ENCODE measurements at places on chromosomes 5 and 9.

- no peak for DNase-seq
These were observed 63.1 kb downstream of the TRPM6 start for GRCh38 chr9:74824654-74825053.

GRCh38 chr5:169126481-169127021 lies 174.4 kb downstream of the SLIT3 start:
- DNase-seq = no peak

DNA sequence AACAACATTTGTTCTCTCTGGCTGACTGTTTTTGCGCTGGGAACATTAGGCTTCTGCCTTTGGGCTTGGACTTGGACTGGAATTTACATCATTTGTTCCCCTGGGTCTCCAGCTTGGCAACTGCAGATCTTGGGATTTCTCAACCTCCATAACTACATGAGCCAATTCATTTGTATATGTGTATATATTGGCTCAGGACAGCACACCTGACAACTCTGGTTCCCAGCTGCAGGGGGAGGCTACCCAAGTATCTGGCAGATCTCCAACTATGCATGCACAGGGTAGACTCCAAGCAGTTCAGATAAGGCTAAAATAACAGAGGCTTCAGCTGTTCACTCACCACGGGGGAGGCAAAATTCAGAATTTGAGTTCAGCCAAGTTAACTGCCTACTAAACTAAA lies 31.6 kb upstream of the F2RL1 start:
- DNase-seq = no peak

DNA sequence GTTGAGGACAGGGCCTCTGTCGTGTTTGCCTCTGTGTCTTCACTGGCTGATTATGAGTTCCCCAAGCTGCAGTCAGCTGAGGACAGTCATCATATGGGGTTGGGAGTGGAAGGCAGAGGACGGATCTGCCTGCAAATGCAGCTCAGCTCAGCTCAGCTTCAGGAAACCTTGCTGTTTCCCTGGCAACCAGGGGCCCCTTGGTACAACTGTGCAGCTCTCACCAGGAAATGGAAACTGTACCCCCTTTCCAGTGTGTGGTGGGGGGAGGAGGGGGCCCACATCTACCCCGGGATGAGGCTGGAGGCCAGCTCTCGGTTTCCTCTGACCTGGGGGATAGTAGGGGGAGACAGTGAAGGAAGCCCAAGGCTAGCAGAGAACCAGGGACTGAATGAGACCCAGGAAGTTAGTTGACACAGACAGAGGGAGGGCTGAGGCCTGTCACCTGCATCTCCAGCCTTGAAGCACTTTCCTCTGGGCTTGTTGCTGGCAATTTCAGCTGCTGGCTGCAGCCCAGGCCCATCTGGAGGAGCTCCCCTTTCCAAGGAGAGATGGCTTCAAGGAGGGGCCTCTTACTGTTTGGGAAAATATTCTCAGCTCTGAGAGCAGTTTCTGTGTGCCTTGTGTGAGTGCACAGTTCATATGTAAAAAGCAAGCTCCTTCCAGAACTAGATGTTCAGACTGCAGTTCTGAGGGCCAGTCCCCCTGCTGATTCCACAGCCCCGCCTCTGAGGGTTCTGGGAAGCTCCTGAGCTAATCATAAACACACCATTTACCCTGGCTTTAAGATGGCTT lies 6.9 kb downstream of the ANXA6 start:
- peak; percentile 90 for DNase-seq

GRCh38 chr5:93583768-93584595 lies 960 bp downstream of the NR2F1 start:
- DNase-seq = peak; percentile 52

- no peak for DNase-seq
These were observed 197.2 kb downstream of the SEMA6A start for GRCh38 chr5:116377276-116378006.

DNA sequence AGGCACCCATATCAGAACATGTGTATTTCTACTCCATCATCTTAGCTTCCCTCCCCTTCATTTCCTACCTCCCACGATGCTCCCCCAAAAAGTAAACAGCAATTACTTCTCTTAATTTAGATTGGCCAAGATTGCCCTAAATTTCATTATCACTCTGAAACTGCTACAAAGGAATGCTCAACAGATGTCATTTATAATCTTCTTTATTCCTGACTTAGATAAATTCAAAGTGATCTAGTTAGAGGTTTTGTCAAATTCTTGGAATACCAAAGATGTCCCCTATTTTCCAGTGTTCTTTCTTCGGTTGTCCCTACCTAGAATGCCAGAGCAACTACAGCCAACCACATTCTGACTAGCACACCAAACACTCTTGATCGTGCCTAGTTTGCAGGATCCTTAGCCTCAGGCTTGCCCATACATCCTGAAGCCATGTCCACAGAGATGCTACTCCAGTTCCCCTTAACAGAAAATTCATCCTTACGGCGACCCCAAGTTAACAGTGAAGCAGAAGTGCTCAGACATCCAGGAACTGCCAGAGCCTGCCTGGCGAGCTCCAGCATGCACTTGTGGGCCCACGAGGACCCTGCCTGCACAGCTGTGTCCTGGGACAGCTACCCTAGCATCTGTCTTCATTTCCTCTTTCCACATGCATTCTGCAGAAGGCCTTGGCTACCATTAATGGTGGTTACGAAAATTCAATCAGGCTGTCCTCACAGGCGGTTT lies 31.6 kb downstream of the DAP start:
- no peak for DNase-seq

- DNase-seq = no peak
These were observed 2.9 kb downstream of the ANKDD1B start for GRCh38 chr5:75614176-75614575.

GRCh38 chr5:147167529-147167928 lies 67.3 kb upstream of the STK32A start:
- no peak for DNase-seq

GRCh38 chr9:135887585-135888050 lies 19.7 kb downstream of the CAMSAP1 start:
- DNase-seq = peak; percentile 64

DNA sequence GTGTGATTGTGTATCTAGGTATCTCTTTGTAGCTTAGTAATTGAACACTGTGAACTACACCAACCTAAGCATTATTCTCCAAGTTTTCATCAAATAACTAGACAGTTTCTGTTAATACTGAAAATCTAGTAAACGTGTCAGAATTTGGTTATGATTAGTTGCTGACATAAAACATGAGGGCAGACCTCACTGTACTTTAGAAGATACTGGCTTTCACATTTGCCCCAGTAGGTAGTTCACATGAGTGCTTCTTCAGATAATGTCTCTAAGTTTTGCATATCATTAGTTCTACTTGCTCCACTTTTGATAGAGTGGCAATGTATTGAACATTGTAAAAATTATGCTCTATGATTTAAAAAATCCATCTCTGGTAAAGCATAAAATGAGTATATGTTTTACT lies 7.1 kb downstream of the CDKN2B start:
- no peak for DNase-seq

DNA sequence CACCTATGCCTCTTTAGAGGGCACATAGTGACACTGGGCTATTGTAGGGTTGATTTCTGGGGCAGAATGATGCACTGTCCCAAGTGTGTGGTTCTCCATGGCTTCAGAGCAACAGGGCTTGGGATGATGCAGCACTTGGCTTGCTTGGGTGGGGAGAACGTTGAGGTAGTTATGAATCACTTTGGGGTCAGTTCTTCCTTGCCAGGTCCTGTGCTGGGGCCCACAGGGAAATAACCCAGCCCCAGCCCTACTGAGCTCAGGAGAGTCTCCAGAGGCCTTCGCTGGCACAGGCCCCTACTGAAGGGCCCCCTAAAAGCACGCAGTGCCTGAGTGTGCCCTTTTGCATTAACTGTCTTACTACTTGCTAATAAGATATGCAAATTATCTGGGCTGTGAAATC lies 24.2 kb downstream of the JADE2 start:
- DNase-seq = no peak

- no peak for DNase-seq
These were observed 230.9 kb downstream of the PIK3R1 start for GRCh38 chr5:68446487-68446894.

GRCh38 chr9:35374436-35374835 lies 115.5 kb upstream of the RUSC2 start:
- DNase-seq = no peak

DNA sequence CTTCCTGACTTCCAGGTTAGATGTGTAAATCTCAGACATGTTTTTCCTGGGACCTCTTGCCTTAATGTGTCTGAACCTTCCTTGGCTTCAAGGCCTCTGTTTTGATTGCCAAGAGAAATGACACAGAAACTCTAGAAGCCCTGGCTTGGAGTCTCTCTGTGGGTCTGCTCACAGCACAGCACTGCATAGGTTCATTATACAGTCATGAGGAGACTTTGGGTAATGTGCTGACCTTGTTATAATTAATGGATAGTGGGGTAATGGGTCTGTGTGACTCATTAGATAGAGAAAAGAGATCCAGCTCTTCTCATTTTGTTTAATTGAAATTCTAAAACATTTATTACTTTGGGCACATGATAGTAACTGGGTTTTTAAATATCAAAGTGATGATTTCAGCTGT lies 175.8 kb upstream of the GLRA1 start:
- no peak for DNase-seq

DNA sequence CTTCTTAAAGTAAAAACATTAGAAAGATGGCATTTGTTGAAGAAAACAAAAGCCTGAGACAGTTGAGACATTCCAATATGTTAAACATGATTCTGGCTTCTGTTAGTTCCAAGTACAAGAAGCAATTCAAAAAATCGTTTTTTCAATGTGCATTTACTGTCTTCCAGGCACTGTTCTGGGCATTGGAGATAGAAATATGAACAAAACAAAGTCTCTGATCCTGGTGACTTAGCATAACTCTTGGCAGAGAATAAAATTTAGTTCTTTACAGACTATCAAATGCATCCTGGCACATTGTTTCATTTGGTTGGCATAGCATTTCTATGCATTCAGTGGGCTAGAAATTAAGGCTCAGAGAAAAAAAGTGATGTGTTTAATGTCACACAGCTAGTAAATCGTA lies 77.5 kb downstream of the VCAN start:
- DNase-seq = no peak

DNA sequence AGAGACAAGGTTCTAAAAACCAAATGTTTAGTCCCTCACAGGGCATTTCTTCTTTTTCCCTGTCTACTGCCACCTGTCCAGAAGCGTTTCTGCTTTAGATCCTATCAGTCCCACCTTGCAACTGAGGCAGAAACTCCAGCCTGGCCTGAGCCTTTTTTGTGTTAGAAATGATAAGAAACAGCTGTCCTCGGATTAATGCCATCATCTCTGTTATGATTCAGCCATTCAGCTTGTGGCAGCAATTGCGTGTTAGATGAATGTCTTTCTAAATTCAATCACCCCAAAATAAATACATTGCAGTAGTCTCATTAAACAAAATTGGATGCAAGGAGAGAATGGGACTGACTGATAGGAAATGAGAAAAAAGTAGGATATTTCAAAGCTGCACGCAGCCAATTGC lies 28.3 kb upstream of the FRMPD1 start:
- no peak for DNase-seq

All from activated CD4-positive, alpha-beta T cell treated with anti-CD3 and anti-CD28 coated beads, Interleukin-2, Interleukin-6, amounts not matched to agents 100 ng/mL and 50 ng/mL, durations not matched to agents 16 hours and 8 hours (primary cell).